ENCODE measurements at places on chromosomes 5 and 9. TPM values are rescaled to one million over a fixed set of nuclear protein-coding genes. Genes with fewer than 3 reads are reported as not detected.

- H3K4me3 ChIP-seq: no peak overlapping the region
- H3K27me3 ChIP-seq: no peaks in the 10 kb centered on the region
- no peak overlapping the region for H3K27ac ChIP-seq
- H3K36me3 ChIP-seq: no peaks in the 10 kb centered on the region
- DNase-seq: no peak
- H3K4me1 ChIP-seq: peaks cover 20% of the 10 kb centered on the region
These were observed 21.5 kb upstream of the ARHGAP26 start for GRCh38 chr5:142748568-142749249.

- no peaks in the 10 kb centered on the region for H3K4me1 ChIP-seq
- H3K36me3 ChIP-seq: no peaks in the 10 kb centered on the region
- H3K4me3 ChIP-seq: no peak overlapping the region
- H3K27ac ChIP-seq: no peak overlapping the region
- no peak for DNase-seq
- no peaks in the 10 kb centered on the region for H3K27me3 ChIP-seq
These were observed 66.6 kb upstream of the SPATA31D4 start for GRCh38 chr9:81861644-81862043.

The PCDHB6 gene
- total RNA-seq: 0.09 TPM

- no peak overlapping the region for H3K4me3 ChIP-seq
- DNase-seq: no peak
- no peaks in the 10 kb centered on the region for H3K36me3 ChIP-seq
- H3K4me1 ChIP-seq: no peaks in the 10 kb centered on the region
These were observed 28.8 kb upstream of the ROR2 start for GRCh38 chr9:91978740-91979414.

DNA sequence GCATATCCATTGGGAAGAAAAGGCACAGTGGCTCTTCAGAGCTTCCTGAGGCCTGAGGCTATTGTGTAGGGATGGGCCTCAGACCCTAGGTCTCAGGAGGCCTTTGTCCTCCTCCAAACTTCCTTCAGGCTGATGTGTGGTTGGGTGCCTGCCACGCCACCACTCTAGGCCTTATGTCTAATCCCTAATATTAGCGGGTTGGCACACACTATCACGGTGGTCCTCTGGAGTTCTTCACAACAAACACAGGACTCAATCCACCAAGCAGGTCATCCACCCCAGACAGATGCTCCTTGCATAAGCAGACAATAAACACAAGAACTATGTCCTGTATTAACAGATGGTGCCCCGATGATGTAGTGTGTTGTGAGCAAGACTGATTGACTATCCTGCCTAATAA, 31.0 kb upstream of the FSTL4 start:
- no peak overlapping the region for H3K4me3 ChIP-seq
- no peaks in the 10 kb centered on the region for H3K36me3 ChIP-seq
- DNase-seq: no peak
- H3K27me3 ChIP-seq: no peaks in the 10 kb centered on the region
- no peaks in the 10 kb centered on the region for H3K4me1 ChIP-seq

DNA sequence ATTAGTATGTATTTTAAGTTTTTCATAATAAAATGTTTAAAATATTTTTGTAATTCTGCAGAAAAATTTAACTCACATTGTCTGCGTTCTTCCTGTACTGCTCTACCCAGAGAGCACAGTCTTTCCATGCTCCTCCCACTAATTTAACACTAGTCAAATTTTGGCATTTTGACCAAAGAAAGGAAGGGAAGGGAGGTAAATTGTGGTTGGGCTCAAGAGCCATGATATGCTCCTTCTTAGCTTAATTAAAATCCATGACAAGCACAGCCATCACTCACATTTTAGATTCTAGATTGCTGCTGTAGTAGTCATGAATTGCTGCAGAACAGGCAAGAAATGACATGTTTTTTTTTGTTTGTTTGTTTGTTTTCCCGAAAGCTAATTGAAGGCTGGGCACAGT, 98.4 kb downstream of the NLN start:
- H3K4me3 ChIP-seq: no peak overlapping the region
- no peaks in the 10 kb centered on the region for H3K27me3 ChIP-seq

- H3K27me3 ChIP-seq: no peaks in the 10 kb centered on the region
- no peak overlapping the region for H3K4me3 ChIP-seq
- no peak for DNase-seq
- no peak overlapping the region for H3K27ac ChIP-seq
- peaks cover 3% of the 10 kb centered on the region for H3K4me1 ChIP-seq
These were observed 27.0 kb downstream of the ERAP2 start for GRCh38 chr5:96903300-96903699.

- H3K4me3 ChIP-seq: no peak overlapping the region
- DNase-seq: no peak
- no peak overlapping the region for H3K27ac ChIP-seq
- H3K27me3 ChIP-seq: no peaks in the 10 kb centered on the region
- no peaks in the 10 kb centered on the region for H3K36me3 ChIP-seq
- H3K4me1 ChIP-seq: no peaks in the 10 kb centered on the region
These were observed 428.2 kb downstream of the CDK5RAP2 start for GRCh38 chr9:120151806-120152205.
